Memory B cell (primary cell): ENCODE measurements at places on chromosomes 2 and 18.

GRCh38 chr2:68103709-68104055, 40.9 kb upstream of the C1D start:
- no peak for DNase-seq

DNA sequence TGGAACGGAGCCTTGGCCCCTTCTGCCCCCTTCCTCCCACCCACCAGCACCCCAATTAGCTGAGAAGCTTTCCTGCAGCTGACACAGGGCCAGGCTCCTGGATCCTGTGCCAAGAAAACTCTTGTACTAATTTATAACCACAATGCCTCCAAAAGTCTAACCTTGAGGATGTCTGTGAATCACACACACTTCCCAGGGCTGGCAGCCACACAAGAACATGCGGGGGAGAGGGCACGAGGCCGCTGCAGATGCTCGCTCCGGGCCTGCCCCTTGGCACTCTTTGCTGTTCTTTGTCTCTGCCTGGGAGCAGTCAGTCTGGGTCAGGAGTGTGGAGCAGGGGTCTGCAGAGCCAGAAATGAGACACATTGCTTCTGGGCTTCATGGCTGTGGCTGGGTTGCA, 62.7 kb upstream of the KIF5C start:
- DNase-seq = no peak

DNA sequence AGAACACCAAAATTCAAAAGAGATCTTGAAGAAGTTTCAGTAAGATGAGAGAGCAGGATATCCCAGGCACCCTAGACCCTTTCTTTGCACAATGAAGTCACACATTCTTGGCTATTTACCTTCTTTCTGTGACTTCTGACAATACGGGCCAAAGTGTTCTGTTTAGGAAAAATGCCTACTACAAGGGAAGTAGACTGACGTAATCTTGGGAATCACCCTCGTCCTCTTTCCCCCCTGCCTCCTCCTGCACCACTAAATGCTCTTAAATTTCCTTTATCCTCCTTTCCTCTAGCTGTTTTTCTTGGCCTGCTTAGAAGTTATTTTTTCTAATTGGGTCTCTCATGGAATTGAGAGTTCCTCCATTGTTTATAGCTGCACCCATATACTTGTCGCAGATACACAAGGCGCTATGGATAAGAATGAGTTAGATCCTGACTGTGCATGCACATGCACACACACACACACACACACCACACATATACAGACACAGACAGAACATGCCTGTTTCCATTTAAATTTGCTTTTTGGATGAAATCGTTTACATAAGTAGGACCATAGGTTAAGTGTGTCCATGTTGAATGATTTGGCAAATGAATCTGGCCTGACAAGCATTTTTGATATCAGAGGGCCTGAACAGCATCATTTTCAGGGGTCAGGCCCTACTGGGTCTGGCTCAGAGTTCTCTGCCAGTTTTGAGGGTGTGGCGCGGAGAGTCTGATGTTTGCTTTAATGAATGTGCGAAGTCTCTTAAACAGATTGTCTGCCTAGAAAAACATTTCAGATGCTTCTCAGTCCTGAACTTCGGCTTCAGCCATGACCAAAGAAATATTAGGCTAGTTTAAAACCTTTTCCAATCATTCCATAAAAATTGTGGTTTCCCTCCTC, 131.9 kb upstream of the NT5C1B start:
- DNase-seq = no peak

DNA sequence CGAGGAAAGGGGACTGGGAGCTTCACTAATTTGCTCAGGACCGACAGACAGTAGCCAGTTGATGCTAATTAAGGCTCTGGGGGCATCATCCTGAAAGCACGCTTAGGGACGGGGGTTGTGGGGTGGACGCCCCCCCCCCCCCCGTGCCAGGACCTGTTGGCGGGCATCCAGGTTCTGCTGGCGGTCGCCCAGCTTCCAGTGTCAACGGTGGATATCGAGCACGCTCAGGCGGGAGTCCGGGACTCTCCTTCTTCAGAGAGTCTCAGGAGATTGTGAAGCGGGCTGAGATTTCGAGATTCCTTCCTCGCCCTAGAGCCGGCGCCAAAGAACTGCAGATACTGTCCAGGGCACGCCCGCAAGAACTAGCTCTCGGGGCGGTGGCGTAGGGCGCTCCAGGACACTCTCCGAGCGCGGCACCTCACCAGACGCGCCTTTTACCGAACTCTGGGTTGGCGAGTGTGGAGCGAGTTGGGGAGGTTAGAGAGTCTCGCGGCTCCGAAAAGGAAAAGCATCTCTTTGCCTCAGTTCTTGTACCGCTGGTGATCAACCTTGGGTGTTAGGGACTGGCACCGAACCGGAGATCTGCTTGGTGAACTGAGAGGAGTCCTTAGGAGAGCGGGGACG, 5.6 kb downstream of the RAX start:
- no peak for DNase-seq

GRCh38 chr2:12769492-12770105, 52.9 kb downstream of the TRIB2 start:
- no peak for DNase-seq

DNA sequence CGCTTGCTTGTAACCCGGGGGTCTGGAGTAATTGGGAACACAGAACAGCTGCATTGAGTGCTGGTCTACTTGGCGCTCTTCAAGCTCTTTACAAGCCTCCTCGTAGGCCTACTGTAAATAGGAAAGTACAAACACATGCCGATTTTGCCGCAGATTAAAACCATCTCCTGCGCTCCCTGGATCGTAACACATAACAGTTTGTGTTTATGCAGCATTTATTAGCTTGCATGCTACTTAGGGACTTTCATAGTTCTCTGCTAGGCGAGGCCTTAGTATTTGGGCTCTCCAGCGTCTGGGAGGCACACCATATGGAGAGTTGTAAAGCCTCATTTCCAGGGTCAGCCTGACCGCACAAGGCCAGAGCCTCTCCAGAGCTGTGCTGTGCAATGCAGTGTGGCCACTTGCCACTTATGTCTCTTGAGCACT, 84.0 kb upstream of the HAAO start:
- DNase-seq = no peak

DNA sequence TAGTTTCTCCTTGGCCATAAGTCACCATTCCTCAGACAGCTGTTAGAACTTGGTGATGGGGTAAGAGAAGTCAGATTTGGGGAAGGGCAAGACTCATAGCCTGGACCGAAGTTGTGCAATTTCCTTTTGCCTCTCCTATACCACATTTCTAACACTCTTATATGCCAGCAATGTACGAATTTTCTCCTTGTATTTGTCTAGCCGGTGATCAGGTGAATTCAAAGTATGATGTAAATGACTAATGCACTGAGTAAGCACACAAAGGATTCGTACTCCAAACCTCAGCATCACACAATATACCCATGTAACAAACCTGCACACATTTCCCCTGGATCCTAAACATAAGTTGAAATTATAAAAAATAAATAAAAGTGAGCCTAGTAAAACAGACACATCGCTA, 1143.5 kb upstream of the CELF4 start:
- DNase-seq = no peak

DNA sequence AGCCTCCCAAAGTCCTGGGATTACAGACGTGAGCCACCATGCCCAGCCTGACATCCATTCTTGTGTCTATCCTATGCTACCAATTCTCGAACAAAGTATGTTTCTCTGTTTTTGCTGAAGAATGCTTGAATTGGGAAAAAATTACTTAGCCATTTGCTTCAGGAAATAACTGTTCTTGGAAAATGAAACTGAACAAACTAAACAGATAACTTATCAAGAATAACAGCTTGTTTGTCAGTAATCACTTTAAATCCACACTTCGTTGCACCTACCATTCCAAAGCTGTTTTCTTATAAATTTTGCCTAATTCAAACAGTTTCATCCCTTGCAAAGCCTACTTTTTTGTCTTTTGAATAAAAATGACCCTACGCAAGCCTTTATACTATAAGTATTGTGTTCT, 672.9 kb downstream of the SUCLG1 start:
- DNase-seq = no peak

DNA sequence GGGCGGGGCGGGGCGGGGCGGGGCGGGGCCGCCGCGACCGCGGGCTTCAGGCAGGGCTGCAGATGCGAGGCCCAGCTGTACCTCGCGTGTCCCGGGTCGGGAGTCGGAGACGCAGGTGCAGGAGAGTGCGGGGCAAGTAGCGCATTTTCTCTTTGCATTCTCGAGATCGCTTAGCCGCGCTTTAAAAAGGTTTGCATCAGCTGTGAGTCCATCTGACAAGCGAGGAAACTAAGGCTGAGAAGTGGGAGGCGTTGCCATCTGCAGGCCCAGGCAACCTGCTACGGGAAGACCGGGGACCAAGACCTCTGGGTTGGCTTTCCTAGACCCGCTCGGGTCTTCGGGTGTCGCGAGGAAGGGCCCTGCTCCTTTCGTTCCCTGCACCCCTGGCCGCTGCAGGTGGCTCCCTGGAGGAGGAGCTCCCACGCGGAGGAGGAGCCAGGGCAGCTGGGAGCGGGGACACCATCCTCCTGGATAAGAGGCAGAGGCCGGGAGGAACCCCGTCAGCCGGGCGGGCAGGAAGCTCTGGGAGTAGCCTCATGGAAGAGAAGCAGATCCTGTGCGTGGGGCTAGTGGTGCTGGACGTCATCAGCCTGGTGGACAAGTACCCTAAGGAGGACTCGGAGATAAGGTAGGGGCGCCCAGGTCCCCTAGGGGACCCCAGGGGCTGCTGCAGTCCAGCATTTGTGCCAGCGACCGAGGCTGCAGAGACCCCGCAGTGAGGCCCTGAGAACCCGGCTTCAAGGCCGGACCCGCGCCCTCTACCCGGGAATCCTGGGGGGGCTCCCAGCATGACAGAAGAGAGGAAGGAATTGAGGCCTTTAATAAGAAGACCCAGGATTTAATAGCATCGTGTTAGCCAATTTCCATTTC, at the start of gene KHK:
KHK (plus strand) TSS at position 49 of the 870 bp plus-strand sequence; CDS start at position 537, 488 bp downstream.
- DNase-seq = no peak

- no peak for DNase-seq
Observed at GRCh38 chr18:42268186-42268725, 313.2 kb downstream of the PIK3C3 start.

DNA sequence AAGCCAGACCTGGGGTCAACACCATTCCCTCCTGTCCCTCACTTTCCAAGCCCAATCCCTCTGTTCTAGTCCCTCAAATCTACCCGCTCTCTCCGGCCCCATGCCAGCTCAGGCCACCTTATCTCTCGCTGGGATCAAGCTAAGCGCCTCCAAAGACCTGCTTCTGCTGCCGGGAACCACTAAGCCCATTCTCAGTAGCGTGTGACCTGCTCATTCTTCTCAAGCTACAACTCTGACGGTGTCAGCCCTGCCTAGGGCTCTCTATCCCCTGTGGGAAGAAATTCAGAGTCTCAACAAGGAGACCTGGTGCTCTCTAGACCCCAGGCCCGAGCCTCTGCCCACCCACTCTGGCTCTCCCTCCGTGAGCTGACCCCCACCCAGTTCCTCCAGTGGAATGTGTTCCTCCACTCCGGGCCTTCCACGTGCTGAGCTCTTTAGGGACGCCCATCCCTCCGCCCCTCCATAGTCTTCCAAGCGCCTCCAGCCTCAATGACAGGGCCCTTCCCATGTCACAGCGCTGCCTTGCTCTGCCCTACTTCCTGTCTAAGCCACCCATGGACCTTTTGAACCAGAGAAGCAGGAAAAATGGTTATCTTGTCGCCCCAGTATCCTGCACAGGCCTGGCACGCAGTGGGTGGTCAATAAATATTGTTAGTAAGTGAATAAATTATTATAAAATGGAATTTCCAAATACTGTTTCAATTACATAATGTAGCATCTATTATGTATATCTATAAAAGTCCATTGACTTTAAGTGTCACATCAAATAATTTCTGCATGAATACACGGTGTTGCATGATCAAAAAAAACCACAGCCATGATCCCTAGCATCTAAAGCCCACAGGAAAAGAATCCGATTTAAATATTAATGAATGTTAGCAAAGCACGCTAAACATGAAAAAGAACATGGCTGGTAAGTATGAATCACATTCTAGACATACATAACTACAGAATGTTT, 127.6 kb downstream of the ZNF516 start:
- DNase-seq = no peak

DNA sequence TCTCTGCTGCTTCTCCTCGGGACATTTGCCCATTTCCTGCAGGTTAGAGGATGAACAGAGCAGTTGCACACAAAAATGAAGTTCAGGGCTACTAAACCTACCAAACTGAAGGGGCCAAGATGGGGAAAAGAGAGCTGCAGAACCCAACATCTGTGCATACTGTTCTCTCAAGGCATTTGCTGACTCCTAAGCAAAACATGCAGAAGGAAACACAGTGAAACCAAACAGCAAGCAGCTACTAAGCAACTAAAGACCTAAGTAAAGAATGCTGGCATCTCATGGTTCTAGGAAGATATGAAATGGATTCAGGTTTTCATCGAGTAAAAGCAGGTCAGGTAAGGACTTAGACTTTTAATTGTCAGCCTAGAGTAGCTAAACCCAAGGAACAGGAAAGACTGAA, 111.9 kb upstream of the SYT4 start:
- no peak for DNase-seq

DNA sequence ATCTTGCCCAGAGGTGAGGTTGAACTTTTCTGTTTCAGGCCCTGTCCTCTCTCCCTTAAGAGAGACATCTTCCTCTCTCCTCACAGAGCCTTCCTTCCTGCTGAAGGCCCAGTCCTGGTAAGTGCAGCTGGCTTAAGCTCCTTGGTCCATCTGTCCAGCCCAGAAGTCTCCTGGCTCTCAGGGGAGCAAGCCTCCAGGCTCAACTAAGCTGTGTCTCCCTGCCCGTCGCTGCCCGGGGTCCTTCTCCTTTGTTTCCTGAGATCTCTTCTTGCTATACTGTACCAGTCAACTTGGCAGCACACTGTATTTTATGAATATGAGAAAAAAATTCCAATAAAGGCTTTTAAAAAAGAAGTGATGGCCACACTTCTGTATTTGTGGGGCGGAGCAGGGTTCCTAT, 77.4 kb downstream of the KCNF1 start:
- DNase-seq = no peak

GRCh38 chr18:63789327-63789726, 14.1 kb downstream of the SERPINB7 start:
- no peak for DNase-seq

DNA sequence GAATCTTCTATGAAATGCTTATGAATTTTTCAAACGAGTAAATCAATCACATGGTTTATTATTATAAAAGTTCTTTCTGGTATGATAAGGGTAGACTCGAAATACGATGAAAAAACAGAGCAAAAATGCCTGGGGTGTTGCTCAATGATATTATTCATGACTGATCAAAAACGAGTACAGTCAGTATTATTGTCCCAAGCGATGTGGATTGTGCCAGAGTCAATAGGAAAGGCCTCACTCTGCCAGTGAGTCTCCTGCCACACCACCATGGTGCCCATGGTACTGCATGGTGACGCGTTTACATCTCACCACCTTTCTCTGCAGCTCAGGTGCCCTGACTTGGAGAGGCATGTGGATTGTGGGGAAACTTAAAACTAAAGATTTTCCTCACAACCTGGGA, 58.5 kb downstream of the KCTD1 start:
- DNase-seq = no peak

- DNase-seq = no peak
Observed at GRCh38 chr2:184372484-184372883, 225.8 kb upstream of the ZNF804A start.

- DNase-seq = no peak
Observed at GRCh38 chr2:110107092-110108079, 8.2 kb downstream of the MALL start.
